ENCODE measurements at places on chromosomes 7 and 10. TPM values are rescaled to one million over a fixed set of nuclear protein-coding genes. Genes with fewer than 3 reads are reported as not detected.
A peak's percentile ranks its signal among the peaks of the same experiment; 100 is the strongest.

DNA sequence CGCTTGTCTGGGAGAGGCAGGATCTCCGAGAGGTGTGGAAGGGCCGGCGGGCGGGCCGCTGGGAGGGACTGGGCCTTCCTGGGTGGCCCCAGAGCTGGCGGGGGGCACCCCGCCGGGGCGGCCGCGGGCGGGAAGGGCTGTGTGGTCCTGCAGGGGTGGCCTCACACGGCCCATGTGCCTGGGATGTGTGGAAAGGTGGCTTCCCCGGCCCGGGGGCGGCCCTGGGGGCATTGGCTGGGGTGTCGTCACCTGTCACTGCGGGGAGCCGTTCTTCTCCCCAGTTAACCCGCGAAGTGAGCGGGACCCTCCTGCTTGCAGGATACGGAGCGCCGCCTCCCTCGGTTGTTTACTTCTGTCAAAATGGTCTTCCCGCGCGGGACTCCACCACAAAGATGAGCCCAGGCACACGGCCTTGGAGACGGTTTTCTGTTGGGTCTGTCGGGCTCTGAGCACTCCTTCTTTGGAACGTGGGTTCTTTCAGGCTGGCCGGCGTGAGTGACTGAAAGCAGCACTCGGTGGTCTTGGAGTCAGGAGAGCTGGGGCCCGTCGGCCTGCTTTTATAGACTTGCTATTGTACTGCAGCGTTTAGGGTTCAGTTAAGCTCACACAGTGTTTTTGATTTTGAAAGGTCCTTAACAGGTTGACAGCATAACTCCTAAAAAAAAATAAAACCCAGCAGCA is 700 bp downstream of the SMC3 start:
- peak; percentile 23 for DNase-seq
- H3K36me3 ChIP-seq = peaks cover 2% of the 10 kb centered on the region
- H3K27ac ChIP-seq = peak overlapping the region; percentile 100
- H3K27me3 ChIP-seq = no peaks in the 10 kb centered on the region
- H3K4me3 ChIP-seq = peak overlapping the region; percentile 94
- peaks cover 34% of the 10 kb centered on the region for H3K4me1 ChIP-seq

- H3K27ac ChIP-seq = no peak overlapping the region
- H3K36me3 ChIP-seq = peaks cover 7% of the 10 kb centered on the region
- no peak overlapping the region for H3K4me3 ChIP-seq
- H3K4me1 ChIP-seq = peaks cover 13% of the 10 kb centered on the region
- H3K27me3 ChIP-seq = no peaks in the 10 kb centered on the region
Measured at GRCh38 chr7:155000795-155001194, 2.1 kb downstream of the PAXIP1 start.

- H3K4me1 ChIP-seq = peaks cover 20% of the 10 kb centered on the region
- H3K27ac ChIP-seq = no peak overlapping the region
- no peak overlapping the region for H3K4me3 ChIP-seq
- no peaks in the 10 kb centered on the region for H3K36me3 ChIP-seq
- DNase-seq = no peak
Measured at GRCh38 chr10:19985745-19986144, 169.5 kb downstream of the PLXDC2 start.

GRCh38 chr7:131056007-131056406 is 271.7 kb upstream of the MKLN1 start:
- peaks cover 2% of the 10 kb centered on the region for H3K36me3 ChIP-seq
- H3K27ac ChIP-seq = no peak overlapping the region
- H3K4me1 ChIP-seq = no peaks in the 10 kb centered on the region
- H3K27me3 ChIP-seq = no peaks in the 10 kb centered on the region
- no peak for DNase-seq

- no peaks in the 10 kb centered on the region for H3K36me3 ChIP-seq
- H3K4me3 ChIP-seq = no peak overlapping the region
- peaks cover 56% of the 10 kb centered on the region for H3K4me1 ChIP-seq
- no peak overlapping the region for H3K27ac ChIP-seq
Measured at GRCh38 chr7:19104811-19105210, 12.6 kb downstream of the TWIST1 start.

DNA sequence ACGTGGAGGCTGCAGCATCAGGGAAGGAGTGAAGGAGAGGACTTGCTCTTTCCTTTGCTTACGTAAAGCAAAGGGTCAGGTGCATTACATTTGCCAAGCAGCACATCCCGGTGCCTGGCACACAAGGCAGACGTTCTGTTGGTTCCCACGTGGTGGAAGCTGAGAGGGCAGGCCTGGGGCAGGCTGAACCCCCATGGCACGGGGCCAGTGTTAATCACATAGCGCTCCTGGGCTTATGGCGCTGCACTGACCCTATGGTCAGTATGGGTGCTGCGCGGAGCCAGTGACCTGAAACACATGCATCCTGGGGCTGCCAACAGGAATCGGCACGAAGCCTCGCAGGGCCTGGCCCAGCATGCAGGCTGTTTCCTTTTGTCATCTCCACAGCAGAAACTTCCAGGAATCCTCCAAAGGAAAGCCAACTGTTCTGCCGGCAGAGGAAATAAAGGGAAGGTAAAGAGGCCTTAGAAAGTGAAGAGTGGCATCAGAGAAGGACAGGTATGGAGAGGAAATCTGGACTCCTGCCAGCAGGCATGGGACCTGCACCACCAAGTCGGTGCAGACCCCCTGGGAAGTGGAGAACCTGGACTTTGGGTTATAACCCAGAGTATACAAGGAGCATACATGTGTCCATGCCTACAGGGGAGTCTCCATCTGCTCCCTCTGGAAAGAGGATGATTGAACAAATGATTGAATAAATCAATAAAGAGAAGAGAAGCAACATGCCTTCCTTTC is 560.2 kb downstream of the TCERG1L start:
- H3K4me1 ChIP-seq = peaks cover 18% of the 10 kb centered on the region
- DNase-seq = peak; percentile 18
- no peaks in the 10 kb centered on the region for H3K36me3 ChIP-seq
- H3K27ac ChIP-seq = no peak overlapping the region

Gene GPR141
- total RNA-seq = 0.59 TPM

DNA sequence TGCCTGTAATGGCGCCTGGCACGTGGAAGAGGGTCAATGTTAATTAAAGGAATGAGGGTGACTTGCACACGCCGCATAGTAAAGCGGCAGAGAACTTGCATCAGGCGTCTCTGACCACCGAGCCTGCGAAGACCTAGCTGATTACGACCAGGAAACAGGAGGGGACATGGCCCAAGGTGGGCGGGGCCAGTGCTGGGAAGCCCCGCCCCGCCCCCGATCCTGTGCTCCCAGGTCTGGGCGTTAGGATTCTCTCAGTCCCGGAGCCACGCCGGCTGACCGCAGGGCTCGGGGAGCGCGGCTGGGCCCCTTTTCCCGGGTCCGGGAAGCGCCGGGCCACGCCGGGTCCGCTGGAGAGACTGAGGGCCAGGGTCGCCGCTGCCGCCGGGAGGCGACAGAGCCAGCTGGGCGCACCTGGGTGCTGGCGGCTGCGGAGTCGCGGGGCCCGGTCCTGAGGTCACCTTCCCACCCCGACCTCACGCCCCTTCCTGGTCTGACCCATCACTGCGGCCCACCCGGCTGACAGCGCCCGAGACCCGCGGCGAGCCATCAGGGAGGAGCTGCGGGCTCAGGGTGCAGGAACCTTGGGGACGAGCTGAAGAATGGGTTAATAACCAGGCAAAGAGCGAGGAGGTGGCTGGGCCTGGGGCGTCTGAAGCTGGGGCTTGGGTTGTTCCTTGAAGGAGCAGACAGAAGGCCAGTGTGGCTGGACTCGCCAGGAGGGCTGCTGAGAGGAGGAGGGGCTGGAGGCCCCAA is 23.0 kb upstream of the GRID1 start:
- H3K27me3 ChIP-seq = peaks cover 86% of the 10 kb centered on the region
- H3K27ac ChIP-seq = no peak overlapping the region
- H3K4me3 ChIP-seq = peak overlapping the region; percentile 63
- DNase-seq = no peak

Gene SOSTDC1
- 13.6 TPM for total RNA-seq

DNA sequence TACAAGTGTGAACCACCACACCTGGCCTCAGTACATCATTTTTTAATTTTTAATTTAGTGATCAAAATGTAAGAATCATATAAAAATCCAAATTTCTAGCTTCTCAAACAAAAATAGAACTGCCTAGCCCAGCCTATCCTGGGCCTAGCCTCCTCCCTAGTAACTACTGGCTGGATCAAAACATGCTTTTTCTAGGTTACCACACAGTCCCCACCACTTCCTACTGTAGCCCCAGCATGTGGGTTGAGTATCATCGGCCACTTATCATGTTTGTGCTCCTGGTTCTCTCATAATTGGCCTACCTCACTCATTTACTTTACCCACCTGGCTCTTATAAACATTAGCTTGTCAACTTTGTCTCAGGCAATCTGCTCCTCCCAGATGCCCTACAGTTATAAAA is 52.9 kb downstream of the DNAJC12 start:
- no peak for DNase-seq
- H3K36me3 ChIP-seq = no peaks in the 10 kb centered on the region
- H3K4me1 ChIP-seq = peaks cover 6% of the 10 kb centered on the region
- no peak overlapping the region for H3K27ac ChIP-seq

DNA sequence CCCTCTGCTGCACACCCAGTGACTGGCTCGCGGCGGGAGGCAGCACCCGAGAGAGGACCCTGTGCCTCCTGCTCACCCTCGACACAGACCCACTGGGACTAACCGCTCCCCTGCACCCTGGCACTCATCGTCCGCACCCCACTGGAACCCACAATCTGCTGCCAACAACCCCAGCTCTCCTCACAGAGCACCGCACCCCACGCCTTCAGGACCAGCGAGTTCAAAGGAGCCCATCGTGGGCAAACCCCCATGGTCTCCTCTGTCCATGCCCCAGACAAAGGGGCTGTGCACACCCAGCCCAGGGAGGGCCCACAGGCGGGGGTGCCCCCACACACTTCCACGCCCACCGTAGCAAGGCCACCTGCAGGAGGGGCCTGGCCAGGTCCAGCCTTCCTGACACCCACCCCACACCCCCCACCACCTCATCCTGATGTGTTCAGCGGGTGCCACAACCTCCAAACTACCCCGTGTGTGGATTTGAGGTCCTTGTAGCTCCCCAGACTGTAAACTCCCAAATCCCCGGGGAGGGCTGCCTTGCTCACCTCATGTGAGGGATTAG is 14.0 kb downstream of the RASGEF1A start:
- no peak overlapping the region for H3K4me3 ChIP-seq
- no peak for DNase-seq
- H3K36me3 ChIP-seq = no peaks in the 10 kb centered on the region
- H3K4me1 ChIP-seq = peaks cover 3% of the 10 kb centered on the region
- H3K27ac ChIP-seq = no peak overlapping the region

Gene ZP3
- total RNA-seq = not detected

GRCh38 chr7:102883098-102883860 is 29.5 kb upstream of the LRRC17 start:
- no peaks in the 10 kb centered on the region for H3K27me3 ChIP-seq
- H3K4me3 ChIP-seq = peak overlapping the region; percentile 29
- no peak for DNase-seq
- peaks cover 34% of the 10 kb centered on the region for H3K4me1 ChIP-seq
- H3K27ac ChIP-seq = peak overlapping the region; percentile 93
